ENCODE measurements at places on chromosomes 12 and 14.

DNA sequence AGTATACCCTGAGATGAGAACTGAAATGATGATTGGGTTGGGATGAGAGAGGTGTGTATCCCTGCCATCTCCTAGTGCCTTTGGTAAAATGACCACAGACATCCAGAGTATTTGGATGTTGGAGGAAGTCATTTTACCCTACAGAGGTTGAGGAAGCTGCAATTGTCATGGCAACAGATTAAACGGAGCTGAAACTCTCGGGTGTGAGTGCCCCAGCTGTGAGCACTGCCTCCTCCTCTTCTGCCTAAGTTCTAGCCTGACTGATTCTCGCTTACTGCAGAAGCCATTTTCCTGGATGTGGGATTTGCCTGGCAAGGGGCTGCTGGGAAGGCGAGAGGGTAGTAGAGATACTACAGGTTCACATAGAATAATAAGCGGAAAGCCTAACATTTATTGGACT is 10.3 kb upstream of the PPP4R4 start:
- no peak for DNase-seq

DNA sequence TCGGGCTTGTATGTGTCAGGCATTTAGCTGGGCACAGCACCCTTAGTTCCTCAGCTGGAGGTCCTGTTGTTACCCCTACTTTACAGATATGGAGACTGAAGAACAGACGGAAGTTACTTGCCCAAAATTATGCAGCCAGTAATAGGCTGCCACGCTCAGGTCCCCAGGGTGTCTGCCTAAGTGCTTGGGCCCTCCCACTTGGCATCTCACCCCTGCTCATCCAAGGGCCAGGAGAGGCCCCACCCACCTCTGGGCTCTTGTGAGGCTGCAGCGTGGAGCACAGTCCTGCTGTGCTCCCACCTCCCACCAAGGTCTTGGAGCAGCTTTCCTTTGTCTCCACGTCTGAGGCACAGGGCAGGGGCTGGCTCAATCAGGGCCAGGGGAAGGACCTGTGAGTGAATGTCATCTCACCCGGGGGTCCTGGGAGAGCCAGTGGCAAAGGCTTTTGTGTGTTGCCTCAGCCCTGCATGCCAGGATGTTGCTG is 64.6 kb downstream of the BEGAIN start:
- no peak for DNase-seq

DNA sequence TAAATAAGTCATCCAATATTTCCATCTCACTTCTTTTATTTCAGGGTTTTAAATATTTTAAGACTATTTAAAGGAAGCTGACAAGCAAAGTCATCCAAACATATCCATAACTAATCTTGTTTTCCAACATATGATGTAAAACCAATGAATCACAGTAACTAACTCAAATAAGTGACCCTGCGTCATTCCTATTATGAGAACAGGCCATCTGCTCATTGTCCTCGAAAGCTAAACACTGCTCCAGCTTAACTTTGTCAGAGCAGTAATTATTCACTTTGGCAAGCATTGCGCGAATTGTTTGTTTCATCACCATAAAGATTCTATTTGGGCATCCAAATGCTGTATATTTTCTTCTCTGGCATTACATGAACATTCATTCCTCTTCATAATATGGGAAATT is 99.1 kb downstream of the CAPZA3 start:
- DNase-seq, result no peak

GRCh38 chr14:64748995-64749714 is 44.9 kb downstream of the PLEKHG3 start:
- no peak for DNase-seq

GRCh38 chr12:29309320-29309902 is 71.6 kb downstream of the ERGIC2 start:
- DNase-seq, result peak; percentile 43

- no peak for DNase-seq
Measured at GRCh38 chr12:39007619-39008018, 102.2 kb upstream of the CPNE8 start.

- DNase-seq, result no peak
Measured at GRCh38 chr14:77409131-77409533, 14.2 kb downstream of the NOXRED1 start.

Data from SW 1271 (cell line).